ENCODE measurements at places on chromosomes 2 and 18. TPM values are rescaled to one million over a fixed set of nuclear protein-coding genes. Genes with fewer than 3 reads are reported as not detected.

Gene C2orf72
- 0.33 TPM for total RNA-seq

Gene SMARCAL1
- 16.2 TPM for total RNA-seq

Gene SLC14A1
- total RNA-seq, result 12.9 TPM

Gene SH3RF3
- 4.8 TPM for total RNA-seq

Gene LCT
- 0.79 TPM for total RNA-seq

Gene CGREF1
- 0.34 TPM for total RNA-seq

Gene IL36B
- not detected for total RNA-seq

Data from naive thymus-derived CD4-positive, alpha-beta T cell (primary cell).